Bronchial smooth muscle cell (primary cell): ENCODE measurements at places on chromosomes 1 and 21. TPM values are rescaled to one million over a fixed set of nuclear protein-coding genes. Genes with fewer than 3 reads are reported as not detected.

Gene TRIM58
- total RNA-seq: not detected in 2 replicates

Gene FNDC7
- total RNA-seq: under 0.01 TPM in 1 of 2 replicates, not detected in the other

Gene FNDC5
- 4.6 and 17.1 TPM in 2 replicates for total RNA-seq

Gene PROK1
- not detected in 2 replicates for total RNA-seq

Gene GFI1
- not detected in 2 replicates for total RNA-seq

Gene DCDC2B
- not detected in 2 replicates for total RNA-seq

Gene KIF17
- total RNA-seq: 0.32 and 0.43 TPM in 2 replicates
